ENCODE measurements at places on chromosomes 3 and 15.

DNA sequence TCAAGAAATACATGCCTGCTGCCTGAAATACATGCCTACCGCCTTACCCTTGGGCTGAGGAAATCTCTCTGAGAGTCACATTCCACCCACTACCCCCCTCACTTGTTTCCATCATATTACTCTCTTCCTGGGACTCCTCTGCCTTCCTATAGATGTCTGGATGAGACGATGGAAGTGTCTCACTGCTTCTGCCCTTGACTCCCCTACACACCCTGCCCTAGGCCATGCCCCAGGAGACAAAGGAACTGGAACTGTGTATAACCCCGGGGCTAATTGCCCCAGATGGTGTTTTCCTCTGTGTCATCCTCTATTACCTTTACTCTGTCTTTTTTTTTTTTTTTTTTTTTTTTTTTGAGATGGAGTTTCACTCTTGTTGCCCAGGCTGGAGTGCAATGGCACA lies 102.0 kb downstream of the GTPBP8 start:
- no peak for DNase-seq

GRCh38 chr15:99504823-99505551 lies 60.8 kb upstream of the MEF2A start:
- DNase-seq: peak; percentile 51

DNA sequence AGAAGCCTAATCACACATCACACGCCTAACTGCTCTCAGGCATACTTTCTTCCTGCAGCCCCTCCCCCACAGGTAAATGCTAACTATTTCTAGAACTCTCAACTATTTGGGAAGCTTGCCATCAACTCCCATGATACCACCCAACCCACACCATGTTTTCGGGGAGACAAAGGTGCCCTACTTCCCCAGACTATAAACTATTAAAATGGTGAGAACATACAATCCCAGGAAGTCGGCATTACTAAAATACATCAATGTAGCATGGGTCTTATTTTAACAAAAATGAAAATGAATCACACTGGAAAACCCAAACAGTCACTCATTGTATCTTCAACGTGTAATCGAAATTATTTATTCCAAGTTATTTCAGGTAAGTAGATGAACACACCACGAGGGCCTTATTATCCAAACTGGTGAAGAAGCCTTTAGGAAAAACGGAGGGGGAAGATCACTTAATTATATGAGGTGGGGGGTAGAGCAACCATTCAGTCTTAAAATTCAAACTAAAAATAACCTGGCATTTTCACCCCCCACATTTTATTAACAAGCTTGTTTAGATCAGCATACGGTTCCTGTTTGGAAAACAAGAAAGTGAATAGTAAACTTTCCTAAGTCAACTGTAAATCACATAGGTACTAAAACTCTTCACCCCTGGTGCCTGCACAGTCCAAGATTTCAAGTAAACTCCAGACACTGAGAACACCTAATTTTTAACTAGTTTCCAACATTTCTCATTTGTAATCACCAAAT lies 1.9 kb downstream of the TBL1XR1 start:
- peak; percentile 41 for DNase-seq

DNA sequence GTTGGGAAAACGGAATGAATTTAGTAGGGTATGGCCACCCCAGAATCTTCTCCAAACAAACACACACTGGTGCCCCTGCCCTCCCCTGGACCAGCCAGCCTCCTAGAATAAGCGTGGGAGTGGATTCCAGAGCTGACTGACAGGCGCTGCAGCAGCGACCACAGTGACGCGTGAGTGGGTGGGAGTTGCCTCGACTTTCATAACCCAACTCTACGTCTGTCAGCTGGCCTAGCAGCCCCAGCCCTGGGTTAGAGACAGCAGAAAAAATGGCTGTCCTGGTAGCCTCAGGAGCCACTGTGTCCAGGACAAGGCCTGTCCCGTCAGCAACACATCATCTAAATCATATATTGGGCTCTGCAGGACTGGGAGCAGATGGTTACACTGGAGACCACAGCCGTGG lies 10.0 kb downstream of the PLA2G4B start:
- DNase-seq: peak; percentile 77

DNA sequence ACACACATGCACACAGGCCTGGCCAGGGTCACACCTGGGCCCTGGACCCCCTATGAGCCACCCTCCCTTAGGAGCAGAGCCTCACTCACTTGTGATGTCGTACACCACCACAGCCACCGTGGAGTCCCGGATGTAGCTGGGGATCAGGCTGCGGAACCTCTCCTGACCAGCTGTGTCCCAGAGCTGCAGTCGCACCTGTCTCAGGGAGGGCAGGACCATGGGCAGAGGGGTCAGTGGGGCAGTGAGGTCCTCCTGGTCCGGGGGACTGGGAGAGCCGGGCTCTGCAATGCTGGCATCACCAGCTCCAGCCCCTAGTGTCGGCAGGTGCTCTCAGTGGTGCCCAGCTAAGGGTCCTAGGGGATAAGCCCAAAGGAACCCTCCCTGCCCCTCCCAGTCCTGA lies 35.6 kb downstream of the SRPRB start:
- no peak for DNase-seq

DNA sequence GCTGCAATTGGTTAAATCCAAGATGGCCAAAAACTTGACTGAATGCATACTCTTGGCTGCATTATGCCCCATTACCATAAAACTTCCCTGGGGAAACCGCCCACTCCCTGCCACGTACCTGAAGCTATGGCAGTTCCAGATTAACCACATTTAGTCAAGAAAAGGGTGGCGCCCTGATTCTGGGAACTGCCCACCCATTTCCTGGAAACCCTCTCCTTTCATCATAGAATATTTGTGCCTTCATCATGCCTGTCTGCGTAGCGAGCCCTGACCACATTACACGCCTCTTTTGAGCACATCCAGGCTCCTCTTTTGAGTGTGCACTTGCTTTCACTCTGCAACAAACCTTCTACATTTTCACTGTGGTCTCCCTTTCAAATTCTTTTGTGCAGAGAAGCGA lies 5.2 kb downstream of the LINS1 start:
- DNase-seq: peak; percentile 96

- no peak for DNase-seq
Observed at GRCh38 chr3:172410702-172411477, 37.4 kb downstream of the GHSR start.

DNA sequence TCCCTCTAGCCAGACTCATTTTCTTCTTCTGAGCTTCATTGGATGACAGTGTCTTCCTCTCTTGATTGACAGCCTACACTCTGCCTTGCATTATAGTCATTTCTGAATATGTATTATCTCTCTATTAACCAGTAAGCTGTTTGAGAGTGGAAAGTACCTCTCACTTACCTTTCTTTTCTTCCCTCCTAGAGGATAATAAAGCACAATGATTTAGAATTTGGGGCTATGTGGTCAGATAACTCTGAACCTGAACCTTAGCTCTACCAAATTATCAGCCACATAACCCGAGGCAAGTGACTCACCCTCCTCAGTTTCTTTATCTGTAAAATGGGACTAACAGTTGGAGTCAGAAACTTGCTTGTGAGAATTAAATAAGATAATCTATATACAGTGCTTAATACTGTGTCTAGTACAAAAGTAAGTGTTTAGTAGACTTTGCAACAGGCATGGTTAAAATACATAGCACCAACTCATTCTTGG lies 331.8 kb upstream of the TBL1XR1 start:
- DNase-seq: no peak

DNA sequence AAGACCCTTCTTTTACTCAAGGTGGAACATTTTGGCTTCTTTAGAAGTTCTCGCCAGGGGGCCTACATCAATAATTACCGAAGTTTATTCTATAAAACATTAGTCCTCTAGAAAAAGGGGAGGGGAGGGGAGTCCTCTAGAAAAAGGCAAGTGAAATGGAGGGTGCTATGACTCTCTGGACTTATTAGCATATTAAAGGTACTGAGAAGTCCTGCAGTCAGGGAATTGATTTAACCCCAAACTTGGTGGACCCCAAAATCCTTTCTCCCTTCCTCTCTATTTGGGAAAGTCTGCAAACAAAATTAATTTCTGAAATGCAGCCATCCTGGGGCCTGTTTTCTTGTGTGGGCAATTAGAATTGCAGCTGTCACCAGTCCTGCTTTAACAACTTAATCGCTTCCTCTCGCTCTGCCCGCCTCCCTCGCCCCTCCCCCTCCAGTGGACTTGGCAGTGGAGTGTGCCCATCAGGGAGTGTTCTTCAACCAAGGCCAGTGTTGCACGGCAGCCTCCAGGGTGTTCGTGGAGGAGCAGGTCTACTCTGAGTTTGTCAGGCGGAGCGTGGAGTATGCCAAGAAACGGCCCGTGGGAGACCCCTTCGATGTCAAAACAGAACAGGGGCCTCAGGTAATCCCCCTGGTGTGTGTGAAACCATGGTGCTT lies 18.9 kb upstream of the LRRK1 start:
- DNase-seq: no peak

DNA sequence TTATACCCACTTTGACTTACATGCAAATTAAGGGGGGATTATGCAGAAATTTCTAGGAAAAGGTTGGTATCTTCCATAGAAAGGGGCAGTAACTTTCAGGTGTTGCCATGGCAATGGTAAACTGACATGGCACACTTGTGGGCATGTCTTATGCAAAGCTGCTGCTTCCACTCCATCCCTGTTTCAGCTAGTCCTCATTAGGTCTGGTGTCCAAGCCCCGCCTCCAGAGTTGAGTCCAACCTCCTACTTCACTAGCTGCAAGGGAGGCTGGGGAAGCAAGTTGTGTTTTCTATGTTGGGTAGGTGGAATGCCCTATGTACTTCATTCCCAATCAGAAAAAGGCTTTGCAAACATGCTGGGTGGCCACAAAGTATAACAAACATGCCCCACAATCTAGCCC lies 14.7 kb upstream of the KLHL40 start:
- DNase-seq: no peak

DNA sequence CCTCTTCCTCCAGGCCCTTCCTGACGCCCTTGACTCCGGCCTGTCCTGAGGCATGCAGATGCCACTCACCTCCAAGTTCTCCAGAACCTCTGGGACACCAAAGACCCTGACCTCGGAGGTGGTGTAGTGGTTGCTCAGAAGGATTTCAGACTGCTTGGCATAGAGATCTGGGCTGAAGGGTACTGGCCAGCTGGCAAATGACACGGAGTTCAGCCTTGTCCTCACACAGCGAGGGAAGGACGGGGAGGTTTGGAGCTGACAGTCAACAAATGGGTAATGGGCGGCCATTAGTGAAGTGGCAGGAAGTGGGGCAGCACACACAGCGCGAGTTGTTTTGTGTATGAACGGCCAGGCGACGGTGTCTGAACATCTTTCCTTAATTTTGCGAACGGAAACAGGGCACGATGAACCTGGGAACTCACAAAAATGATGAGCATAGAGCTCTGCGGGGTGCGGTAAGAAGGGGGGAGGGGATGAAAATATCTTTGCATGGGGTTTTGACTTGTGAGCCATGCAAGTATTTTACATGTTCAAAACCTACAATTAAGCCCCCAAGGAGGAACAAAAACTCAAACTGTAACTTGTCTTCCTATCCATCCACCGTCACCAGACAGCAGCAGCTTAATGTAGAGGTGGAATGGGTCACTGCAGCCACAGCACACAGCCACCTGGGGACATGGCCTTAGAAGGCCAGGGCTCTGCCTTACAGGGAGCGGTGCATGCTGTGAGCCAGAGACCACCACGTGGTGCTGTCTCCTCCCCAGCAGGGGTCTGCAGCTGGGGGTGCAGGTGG lies 43.6 kb upstream of the RPL32 start:
- DNase-seq: no peak

DNA sequence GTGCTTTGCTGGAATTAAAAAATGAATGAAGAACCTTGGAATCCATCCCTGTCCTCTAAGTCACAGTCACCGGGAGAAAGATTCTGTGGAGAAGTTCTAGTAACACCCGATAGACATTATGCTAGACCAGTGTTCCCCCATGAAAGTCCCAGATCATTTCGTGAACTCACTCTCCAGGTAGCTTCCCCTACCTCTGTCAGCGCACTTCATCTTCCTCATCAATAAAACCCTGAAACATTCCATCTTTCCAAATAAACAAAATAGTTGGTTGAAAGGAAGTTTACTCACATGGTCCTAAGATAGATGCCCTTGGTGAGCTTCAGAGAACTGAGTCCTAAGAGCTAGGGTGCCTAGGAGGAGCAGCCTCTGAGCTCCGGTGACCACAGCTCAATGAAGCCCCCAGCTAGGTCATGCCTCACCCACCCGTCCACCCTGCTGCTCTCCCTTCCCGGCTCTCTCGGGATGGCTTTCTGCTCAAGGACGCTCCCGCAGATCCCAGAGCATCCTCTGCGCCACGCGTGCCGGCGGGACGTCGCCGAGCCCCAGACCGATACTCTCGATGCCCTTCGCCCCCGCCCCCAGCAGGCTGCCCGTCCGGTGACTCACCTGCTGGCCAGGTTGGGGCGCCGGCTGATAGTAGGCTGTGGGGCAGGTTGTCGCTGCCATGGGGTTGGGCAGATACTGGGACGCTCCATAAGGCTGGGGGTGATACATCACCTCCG lies 776 bp downstream of the VGLL3 start:
- DNase-seq: peak; percentile 15

- no peak for DNase-seq
Observed at GRCh38 chr3:98482717-98483482, 14.6 kb upstream of the OR5K2 start.

DNA sequence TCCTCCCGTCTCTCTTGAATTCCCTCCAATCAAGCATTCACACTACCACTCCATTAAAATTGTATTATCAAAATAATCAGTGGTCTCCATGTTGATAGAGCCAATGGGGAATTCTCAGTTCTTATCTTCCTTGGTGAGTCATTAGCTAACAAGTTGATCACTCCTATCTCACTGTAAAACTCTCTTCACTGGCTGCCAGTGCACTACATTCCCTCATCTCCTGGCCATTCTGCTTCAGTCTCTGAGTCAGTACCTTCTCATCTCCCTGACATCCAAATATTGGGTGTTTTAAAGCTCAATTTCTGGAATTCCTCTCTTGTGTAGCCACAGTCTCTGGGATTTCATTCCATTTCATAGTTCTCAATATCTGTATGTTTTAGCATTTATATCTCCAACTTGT lies 175.2 kb downstream of the ALDH1A2 start:
- no peak for DNase-seq

GRCh38 chr3:105793040-105793439 lies 75.8 kb downstream of the CBLB start:
- no peak for DNase-seq

- DNase-seq: no peak
Observed at GRCh38 chr3:99413504-99413903, 224.9 kb upstream of the COL8A1 start.

DNA sequence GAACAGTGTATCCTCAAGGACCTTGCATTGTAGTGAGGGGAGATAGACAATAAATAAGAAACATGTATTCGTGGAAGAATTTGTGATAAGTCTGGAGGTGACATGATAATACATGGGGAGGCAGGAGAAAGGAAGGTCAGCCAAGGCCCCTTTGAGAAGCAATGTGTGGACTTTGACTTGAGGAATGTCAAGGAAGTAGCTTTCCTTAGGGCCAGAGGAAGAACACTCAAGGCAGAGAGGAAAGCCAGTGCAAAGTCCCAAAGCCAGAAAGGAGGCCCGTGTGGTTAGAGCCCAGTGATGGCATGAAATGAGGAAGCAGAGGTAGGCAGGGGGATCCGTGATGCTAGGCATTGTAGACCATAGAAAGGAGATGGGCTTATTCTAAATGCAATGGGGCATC lies 192.2 kb downstream of the NR1D2 start:
- no peak for DNase-seq
